ENCODE measurements at places on chromosomes 16 and 17.

DNA sequence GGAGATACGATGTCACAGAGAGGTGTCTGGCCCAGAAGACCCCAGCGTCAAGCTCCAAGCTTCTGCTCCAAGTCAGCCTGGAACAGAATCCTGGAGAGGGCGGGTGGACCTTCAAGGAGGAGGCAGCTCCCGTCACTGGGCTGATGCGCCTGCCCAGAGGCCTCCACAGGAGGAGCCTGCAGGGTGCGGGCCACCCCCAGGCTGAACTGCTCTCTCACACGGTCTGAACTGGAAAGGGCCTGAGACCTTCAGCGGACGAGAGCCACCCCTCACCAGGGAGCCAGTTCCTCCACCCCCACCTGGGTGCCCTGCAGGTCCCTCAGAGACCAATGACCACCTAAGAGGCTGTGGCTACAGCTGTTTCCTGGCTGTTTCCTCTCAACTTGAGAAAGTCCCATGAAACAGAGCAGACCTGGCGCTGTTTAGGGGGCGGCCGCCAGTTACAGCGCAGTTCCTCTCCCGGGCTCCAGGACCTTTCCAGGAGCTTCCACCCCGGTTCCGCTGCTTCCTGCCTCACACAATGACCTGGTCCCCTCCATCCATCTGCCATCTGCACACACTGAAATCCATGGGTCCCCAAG lies 36.0 kb upstream of the KLHDC4 start:
- no peak for DNase-seq

DNA sequence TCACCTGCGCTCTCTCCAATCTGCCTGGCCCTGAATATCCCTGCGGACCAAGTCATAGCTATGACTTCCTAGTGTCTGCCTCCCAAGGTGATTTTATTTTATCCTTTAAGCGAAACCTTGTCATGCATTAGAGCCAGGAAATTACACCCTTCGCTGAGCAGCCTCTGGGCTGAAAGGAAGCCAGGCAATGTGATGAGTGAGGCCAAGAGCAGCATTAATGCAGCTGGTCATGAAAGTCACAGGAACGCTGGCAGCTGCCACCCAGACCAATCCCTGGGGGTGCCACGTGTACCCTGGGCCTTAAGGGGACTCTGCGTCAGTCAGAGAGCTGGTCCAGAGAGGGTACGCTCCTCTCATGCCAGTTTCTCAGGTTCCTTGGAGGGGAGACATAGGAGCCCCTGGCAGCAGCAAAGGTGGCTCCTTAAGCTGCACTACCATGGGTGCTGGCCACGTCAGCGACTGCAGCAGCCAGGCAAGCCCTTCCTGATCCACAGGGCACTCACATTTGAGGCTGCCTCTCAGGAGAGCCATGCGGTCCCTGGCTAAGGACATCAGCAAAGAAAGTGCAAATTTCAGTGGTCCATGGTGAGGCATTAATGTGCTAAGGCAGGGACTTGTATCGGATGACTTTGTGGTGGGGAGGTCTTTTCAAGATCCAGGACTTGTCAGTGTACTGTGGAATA lies 42.7 kb upstream of the WSCD1 start:
- DNase-seq: no peak

GRCh38 chr17:63295839-63296590 lies 150.1 kb downstream of the CYB561 start:
- DNase-seq: no peak

DNA sequence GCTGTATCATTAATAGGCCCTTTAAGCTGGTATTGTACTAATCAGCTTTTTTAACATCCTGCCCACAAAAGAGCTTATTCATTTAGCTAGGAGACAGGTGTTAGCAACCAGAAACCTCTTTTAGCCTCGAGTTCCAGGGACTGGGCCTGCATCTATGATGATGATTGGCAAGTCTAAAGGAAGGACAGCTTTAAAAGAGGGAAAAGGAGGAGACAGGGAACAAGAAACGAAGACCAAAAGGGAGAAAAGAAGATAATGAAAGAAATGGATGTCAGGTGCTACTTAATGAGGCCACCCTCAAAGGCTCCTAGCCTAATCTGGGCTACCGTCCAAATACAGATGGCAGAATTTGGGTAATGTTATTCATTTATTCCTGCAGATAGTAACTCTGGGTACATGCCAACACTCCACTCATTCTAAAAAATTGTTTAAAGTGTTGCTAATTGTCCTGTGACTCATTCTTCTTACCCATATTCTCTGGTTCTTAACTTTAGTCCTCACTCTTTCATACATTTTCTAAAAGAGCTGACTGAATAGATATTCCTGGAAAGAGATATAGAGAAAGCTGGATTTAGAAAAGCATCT lies 18.7 kb upstream of the RFFL start:
- DNase-seq: peak; percentile 25

DNA sequence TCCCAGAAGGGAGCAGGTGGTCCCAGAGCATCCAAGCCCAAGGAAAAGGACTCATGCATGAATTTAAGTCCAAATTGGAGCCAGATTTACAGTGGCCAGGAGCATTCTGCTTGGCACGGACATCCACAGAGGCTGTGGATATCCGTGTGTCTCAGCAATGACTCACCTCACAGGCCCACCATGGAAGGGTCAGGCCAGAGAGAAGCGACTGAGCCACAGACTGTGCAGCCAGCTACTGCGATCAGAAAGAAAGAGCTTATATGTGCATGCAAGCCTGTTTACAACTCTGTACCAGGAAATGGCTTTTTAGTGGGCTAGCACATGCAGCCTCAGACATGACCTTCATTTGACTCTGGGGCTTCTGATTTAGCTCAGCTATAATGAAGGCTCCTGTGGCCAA lies 231.0 kb downstream of the C16orf95 start:
- no peak for DNase-seq

- DNase-seq: no peak
Measured at GRCh38 chr17:41452281-41452680, 11.5 kb upstream of the KRT38 start.

Data from D721Med (cell line).